ENCODE measurements at places on chromosomes 1 and 21.

GRCh38 chr1:95095833-95096217, 21.3 kb upstream of the TLCD4 start:
- DNase-seq = no peak

- no peak for DNase-seq
Measured at GRCh38 chr1:4421986-4422385, 232.4 kb upstream of the AJAP1 start.

DNA sequence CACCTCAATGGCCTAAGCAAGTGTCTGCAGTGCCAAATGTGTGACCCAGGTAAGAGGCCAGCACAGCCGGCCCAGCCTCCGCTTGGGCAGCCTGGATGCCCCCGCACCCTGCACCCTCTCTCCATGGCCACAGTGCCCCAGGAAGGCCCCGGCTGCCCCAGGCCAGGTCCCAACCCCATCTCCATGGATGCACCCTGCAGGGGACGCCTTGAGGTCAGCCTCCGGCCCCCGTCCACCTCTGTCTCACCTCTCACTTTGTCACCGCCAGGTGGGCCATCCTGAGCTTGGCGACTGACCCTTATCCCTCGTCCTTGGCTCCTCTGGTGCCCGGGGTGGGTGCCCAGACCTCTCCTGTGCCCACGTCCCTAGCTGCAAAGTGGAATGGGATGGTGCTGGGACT, 2.2 kb downstream of the TNFRSF14 start:
- DNase-seq = no peak

DNA sequence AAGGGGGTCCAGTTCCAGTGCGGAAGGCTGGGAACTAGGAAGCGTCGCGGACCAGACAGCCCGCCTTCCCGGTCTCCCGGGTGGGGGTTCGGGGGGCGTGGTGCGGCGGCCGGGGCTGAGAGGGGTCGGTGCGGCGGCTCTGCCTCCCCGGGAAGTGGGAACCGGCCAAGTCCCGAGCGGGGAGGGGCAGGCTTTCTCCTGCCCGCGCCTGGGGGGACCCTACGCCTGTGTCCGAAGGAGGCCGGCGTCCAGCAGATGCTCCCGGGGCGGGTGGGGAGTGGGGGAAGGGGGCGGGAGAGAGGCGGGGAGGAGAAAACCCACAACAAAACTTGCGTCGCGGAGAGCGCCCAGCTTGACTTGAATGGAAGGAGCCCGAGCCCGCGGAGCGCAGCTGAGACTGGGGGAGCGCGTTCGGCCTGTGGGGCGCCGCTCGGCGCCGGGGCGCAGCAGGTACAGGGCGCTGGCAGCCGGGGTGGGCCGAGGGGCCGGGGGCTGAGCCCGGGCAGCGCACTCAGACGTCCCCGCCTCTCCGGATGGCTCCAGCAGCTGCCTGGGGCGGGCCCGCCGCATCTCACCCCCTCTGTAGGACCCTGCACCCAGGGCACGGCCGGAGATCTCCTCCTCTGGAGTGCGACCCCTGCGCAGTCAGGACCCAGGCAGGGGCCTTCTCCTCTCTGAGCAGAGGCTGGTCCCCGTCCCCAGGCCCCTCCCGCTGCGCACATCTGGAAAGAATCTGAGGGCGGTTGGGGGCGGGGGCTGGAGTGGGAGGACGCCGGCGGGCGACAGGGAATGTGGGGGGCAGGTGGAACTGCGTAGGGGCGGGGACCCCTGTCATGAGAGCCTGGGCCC, at the start of gene PODN:
TSS of gene PODN (plus strand) at position 355 of the 849 bp plus-strand sequence. CDS start 7,643 bp downstream, outside the sequence.
- DNase-seq = no peak

- no peak for DNase-seq
Measured at GRCh38 chr1:222071387-222071786, 329.5 kb upstream of the DUSP10 start.

DNA sequence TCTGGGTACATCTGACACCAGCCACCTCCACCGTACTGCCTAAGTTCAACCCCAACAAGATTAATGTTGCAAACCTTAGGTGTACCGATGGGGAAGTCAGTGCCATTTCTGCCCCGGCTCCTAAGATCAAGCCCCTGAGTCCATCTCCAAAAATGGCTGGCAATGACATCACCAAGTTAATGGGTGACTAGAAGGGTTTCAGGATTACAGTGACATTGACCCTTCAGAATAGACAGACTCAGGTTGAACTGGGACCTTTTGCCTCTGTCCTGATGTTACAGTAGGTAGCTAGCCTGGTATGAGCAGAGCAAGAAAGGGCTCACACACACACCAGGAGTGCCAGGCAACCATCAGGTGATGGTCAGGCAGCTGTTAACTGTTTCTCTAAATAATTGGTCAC, 21.7 kb upstream of the ZMYM6 start:
- no peak for DNase-seq

DNA sequence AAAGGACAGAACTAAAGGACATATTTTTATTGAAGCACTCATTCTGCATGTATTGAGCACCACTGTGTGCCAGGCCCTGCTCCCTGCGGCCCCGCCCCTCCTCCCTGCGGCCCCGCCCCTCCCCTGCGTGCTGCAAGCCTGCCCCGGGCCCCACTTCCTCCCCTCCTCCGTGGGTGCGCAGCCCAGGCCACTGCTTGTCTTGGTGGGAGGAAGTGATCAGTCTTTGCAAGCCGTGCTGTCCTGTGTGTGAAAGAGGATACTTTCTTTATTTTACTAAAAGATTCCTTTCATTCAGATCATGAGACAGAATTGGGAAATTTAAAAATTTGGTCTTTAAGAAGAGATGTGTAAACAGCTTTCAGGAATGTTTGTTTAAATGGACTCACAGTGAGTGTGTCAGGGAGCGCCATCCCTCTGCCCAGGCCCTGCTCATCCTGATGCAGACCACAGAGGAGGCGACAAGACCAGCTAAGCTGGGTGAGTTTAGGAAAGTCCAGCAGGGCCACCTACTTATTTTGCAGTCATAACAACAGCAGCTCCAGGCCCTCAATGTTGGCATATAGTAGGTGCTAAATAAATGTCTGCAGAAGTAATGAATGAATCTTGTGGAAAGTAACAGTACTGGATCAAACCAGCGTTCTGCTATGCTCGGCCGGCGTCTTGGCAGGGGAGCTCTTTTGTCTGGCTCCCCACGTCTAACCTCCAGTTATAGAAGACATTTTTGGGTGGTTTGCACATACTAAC, 88.3 kb upstream of the SELENON start:
- DNase-seq = peak; percentile 58

DNA sequence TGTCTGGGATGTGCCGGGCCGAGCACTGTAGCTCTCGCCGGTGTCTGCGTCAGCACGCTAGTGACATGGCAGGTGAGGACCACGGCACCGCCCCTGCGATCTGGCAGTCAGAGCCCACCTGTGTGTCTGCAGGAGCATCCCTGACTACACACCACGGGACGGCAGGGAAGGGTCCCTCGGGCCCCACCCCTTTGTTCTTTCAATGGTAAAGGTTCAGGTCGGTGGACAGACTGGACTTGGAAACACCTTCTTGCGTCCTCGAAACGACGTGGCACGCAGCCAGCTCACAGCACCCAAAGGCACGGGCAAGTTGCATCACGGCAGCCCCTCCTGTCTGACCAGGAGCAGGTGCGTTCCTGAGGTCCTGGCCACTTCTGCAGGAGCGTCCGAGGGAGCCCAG, 3.7 kb upstream of the SAMD11 start:
- DNase-seq = no peak

DNA sequence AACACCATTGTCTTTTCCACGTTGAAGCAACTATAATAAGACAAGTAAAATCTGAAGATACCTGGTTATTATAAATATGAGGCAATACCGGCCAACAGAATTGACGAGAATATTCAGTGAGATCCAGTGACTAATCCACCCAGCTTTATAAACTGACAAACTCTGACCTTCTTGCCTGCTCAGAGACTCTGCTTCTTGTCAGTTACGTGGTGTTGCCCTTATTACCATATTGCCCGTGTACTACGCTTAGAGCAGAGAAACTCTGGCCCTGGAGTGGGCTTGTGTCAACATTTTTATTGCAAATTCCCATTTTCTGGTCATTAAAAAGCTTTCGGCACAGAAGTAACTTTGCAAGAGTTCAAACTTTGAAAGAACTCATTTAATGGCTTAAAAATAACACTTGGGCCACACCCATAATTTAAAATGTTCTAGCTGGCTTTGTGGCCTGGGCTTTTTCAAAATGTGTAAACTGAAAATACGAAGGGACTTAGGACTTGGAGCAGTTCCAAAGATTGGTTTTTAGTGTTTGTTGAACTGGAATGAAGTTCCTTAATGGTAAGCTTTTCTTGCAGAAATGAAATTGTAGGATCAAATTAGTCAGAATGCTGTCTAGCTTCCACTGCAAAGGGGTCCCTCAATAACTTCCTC, 266.2 kb downstream of the LMO4 start:
- no peak for DNase-seq

DNA sequence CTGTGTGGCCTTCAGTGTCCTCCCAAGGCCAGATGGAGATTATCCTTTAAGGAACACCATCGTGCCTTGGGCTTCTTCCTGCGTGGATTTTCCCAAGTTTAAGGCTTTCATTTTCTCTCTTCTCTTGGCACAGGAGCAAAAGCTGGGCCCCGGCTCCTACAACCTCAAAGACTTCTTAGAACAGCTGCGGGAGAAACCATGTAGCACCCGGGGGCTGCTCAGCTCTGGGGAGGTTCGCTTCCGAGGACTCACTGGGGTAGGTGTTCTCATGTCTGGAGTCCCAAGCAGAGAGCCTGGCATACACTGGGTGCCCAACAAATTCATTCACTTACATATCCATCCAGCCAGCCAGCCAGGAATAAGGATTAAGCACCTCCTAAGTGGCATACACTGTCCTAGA, 6.6 kb upstream of the TTC22 start:
- DNase-seq = no peak

DNA sequence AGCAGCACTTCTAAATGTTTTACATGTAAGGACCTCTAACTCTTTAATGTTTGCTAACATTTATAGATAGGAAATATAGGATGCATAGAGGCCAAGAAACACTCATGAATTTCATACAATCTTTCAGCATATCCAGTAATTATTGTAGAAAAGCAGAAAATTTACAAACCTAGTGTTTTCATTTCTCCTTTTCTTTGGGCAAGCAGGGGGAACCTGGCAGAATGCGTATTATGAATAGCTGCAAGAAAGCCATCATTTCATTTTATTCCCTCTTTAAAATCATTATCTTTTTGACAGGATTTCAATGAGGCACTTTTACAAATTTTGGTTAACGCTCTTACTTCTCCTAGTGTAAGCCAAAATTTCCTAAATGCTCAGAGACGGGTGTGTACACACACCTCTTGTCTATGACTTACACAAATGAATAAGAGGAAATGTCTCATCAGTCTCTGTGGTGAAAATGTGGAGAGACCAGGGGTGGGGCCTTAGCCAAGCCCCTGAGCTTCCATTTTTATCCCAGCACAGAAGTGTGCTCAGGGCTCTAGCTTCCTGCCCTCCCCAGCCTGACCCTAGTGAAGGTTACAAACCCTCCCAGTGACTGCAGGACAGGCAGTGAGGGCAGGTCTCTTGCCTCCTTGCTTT, 91.6 kb downstream of the LRRC8C start:
- DNase-seq = peak; percentile 52

DNA sequence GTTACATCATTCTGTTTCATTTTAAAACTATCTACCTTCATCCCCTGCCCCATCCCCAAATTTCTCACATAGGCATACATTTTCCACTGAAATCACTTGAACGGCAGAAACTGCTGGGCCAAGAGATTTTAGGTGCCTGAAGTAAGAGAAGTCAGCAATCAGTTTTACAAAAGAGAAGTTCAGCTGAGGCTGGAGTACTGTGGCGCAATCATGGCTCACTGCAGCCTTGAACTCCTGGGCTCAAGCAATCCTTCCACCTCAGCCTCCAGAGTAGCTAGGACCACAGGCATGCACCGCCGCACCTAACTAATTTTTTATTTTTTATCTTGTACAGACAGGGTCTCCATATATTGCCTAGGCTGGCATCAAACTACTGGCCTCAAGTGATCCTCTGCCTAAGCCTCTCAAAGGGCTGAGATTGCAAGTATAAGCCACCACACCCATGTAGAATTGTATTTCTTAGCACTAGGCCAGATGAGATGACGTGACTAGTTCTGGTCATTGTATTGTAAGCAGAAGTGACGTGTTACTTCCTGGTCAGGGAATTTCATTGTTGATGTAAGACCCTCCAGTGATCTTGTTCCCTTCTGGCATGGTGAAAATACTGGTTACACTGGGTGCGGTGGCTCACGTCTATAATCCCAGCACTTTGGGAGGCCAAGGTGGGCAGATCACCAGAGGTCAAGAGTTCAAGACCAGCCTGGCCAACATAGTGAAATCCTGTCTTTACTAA, 7.1 kb downstream of the BECN2 start:
- no peak for DNase-seq

DNA sequence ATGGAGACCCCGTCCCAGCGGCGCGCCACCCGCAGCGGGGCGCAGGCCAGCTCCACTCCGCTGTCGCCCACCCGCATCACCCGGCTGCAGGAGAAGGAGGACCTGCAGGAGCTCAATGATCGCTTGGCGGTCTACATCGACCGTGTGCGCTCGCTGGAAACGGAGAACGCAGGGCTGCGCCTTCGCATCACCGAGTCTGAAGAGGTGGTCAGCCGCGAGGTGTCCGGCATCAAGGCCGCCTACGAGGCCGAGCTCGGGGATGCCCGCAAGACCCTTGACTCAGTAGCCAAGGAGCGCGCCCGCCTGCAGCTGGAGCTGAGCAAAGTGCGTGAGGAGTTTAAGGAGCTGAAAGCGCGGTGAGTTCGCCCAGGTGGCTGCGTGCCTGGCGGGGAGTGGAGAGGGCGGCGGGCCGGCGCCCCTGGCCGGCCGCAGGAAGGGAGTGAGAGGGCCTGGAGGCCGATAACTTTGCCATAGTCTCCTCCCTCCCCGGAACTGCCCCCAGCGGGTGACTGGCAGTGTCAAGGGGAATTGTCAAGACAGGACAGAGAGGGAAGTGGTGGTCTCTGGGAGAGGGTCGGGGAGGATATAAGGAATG, 505 bp downstream of the LMNA start:
- no peak for DNase-seq

GRCh38 chr21:17726047-17726829, 92.9 kb downstream of the C21orf91 start:
- DNase-seq = no peak

GRCh38 chr1:1563688-1564087, 11.0 kb downstream of the SSU72 start:
- DNase-seq = no peak

- DNase-seq = no peak
Measured at GRCh38 chr1:246705368-246705767, 18.8 kb upstream of the SCCPDH start.
